ENCODE measurements at places on chromosomes 11 and 22.

- DNase-seq: peak; percentile 68
These were observed 14.6 kb downstream of the MMP13 start for GRCh38 chr11:102940714-102941588.

DNA sequence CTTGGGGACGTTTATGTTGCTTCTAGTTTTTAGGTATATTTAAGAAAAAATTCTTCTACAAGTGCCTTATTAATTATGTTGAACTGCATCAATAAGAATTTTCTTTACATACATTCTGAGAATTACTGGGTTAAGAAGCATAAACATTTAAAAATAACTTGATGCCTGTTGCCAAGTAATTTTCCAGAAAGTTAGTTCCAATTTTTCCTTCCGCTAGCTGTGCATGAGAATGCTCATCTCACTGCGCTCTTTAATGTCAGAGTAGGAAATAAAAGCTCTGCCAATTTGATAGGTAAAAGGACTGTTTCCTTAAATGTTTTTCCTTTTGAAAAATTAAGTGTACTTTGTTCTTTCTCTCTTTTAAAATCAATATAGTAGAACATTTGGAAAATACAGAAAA lies 113.1 kb upstream of the ZBED5 start:
- DNase-seq: no peak

GRCh38 chr11:73894725-73895335 lies 18.0 kb downstream of the PAAF1 start:
- no peak for DNase-seq

GRCh38 chr22:42693055-42693762 lies 27.5 kb downstream of the A4GALT start:
- DNase-seq: no peak

GRCh38 chr11:27611947-27612455 lies 88.3 kb downstream of the BDNF start:
- no peak for DNase-seq

GRCh38 chr11:44316659-44317240 lies 6.8 kb upstream of the ALX4 start:
- no peak for DNase-seq

DNA sequence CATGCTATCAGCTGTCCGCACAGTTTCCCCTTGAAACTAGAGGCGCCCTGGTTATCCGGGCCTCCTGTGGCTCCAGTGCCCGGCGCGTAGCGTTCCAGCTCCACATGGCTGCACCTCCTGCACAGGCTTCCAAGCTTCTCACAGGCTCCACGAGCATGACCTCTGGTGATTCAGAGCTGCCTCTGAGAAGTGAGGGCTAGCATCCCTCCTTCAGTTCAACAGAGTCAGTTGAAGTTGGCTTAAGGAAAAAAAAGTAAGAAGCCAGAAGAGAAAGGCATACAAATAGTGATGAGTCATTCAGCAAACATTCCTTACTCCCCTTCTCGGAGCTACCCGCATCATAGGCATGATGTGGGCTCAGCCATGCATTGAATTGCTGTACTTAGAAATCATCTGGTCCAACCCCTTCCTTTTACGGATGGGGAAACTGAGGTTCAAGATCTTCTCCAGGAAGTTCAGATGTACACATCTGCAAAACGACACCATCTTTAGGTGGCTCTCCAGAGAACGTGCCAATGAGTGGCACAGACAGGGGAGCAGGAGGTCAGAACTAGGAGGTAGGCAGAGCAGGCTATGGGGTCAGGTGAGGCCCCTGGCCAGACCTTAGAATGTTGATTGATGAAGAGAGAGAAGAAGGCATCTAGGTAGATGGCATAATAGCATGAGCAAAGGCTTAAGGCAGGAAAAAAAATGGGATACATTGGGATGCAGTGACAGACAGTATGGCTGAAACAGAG lies 216.3 kb upstream of the TBCEL start:
- DNase-seq: no peak

DNA sequence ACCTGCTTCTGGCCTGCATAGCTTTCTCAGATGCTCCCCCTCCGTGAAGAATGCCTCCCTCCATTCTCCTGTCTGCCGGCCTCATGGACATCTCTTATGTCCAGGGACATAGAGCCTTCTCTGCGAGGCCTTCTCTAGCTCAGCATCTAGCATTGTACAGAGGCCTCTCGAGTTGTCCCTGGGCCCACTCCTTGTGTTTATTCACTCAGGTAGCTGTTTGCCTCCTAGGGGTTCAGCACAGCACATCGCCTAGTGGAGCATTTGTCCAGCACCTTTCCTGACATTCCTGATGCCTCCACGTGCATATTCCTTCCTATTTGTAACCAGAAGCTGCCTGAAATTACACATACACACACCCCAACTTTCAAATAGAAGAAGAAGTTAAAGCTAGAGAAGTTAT lies 101.3 kb downstream of the TBC1D22A start:
- DNase-seq: no peak

DNA sequence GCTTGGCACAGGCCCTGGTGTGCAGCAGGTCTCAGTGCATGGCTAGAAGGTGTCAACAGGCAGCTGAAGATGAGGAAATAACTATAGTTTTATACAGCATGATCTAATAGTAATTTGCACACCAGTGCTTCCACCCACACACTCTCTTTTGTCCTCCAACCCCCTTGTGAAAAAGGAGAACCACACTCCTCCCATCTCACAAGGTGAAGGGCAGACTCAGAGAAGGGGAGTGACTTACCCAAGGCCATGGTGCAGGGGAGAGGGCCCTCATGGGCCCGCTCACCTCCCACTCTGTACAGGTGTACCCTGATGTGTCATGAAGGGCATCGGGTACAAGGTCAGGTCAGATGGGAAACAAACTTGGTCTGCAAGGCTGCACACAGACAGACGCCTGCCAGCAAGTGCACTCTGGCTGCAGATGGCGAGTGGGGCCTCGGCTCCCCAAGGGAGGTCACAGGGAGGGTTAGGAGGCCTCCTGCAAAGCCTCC lies 53.4 kb downstream of the DGCR2 start:
- no peak for DNase-seq

DNA sequence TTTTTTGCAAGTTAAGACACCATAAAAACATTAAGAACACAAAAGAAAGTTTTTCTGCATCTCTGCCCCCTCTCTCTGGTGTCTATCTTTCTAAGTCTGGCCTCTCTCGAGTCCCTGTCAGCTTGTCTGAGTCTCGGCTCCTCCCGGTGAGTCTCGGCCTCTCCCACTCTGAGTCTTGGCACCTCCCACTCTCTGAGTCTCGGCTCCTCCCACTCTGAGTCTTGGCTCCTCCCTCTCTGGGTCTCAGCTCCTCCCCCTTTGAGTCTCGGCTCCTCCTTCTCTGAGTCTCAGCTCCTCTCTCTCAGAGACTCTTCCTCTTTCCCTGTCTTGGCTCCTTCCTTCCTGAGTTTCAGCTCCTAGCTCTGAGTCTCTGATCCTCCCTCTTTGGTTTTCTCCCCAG lies 72.5 kb upstream of the AMPD3 start:
- peak; percentile 18 for DNase-seq

DNA sequence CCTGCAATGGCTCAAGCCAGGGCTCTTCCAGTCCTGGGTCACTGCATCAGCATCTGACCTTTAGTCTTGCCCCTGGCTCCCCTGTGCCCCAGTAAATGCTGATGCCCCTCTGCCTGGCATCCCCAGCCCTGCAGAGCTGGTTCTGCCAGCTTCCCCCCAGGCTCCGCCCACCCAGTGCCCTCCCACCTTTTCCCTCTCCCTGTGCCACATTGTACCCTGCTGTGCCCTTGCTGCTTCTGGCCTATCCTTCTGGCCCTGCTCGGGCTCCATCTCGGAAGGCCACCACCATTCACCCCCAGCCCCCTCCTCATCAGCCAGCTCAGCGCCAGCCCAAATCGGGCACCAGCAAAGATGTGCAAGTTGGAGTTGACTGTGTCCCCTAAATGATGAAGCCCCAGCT lies 7.4 kb downstream of the CAPN5 start:
- DNase-seq: no peak

DNA sequence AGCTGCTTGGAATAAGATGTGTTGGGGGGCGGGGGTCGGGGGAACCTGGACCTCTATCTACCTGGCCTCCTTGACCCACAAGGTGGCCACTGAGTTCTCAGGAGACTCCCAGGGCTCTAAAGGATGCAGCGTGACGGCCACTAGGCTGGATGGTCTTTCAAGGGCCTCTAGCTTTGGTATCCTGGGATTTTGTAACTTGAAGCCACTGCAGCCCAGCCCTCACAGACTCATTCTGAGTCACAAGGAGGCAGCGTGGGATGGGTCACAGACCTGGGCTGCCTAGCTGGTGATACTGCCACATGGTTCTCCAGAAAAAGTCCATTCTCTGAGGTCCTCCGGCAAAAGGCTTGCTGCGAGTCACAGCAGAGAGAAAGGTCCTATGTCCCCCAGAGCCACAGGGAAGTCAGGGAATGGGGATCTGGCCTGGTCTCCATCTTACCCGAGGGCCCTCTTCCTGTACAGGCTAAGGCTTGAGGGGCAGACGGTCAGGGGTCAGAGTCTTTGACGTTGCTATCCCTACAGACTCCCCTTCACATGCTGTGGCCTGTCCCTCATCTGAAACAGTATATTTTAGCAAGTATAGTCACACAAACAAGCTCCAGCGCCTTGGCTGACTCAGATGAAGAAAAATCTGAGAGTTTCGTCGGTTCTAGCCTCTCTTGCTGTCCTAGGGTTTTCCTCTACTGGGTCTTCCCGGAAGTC lies 52.4 kb downstream of the KCNC1 start:
- DNase-seq: no peak

DNA sequence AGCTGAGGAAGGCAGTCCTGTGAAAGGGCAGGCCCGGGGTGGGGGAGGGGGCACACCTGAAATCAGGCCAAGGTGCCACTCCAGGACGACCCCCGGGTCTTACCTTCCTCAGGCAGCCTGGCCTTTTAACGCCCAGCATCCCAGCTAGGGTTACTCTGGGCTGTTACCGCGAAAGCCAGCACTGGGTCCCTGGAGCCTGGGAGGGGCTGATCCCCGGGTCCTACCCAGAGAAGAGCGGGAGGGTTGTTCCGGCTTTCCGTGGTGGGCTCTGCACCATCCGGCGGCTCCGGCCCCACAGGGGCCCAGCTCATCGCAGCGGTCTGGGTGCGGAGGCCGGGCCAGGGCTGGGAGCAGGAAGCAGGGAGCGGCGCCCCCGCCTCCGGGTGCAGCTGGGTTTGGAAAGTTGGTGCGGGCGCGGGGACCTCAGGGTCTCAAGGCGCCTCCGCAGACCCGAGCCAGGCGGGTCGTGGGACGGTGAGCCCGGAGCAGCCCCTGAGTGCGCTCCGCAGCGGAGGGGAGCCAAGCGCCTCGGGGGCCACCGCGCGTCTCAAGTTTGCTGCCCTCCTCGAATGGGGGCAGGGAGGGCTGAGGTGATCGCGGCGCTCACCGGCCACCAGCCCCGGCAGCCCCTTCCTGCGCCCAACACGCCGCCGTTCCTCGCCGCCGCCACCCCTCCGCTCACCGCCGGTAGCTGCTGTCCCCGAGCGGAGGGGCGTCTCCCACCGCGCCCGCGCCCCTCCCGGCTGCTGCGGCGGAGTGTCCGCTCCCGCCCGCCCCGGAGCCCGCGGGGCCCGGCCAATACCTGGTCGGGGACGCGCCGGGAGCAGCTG lies 831 bp downstream of the CHST1 start:
- DNase-seq: no peak

DNA sequence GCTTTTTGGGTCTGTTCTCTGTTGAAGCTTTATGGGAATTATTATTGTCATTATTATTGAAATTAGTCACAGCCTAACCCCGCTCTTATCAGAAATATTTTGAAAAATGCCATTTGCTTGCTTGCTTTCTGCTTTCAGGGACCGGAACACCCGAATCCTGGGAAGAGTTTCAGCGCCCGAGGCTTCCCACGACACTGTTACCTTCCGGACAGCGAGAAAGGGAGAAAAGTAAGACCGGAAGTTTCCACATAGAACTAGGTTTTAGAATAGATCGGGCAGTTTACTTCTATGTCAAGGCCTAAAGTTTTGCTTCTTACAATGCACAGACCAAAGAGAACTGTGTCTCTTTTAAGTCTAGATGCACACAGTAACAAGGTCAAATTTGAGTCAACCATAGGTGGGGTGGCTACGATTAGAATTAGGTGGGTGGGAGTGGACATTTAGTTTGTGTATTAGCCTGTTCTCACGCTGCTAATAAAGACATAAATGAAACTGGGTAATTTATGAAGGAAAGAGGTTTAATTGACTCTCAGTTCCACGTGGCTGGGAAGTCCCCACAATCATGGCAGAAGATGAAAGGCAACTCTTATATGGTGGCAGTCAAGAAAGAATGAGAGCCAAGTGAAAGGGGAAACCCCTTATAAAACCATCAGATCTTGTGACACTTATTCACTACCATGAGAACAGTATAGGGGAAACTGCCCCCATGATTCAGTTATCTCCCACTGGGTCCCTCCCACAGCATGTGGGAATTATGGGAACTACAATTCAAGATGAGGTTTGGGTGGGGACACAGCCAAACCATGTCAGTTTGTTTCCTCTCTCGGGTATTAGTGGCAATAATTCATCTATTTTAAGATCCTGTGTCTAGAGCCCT lies 12.9 kb downstream of the MPEG1 start:
- DNase-seq: peak; percentile 88

- DNase-seq: no peak
These were observed 18.4 kb upstream of the PITPNB start for GRCh38 chr22:27937453-27937852.

DNA sequence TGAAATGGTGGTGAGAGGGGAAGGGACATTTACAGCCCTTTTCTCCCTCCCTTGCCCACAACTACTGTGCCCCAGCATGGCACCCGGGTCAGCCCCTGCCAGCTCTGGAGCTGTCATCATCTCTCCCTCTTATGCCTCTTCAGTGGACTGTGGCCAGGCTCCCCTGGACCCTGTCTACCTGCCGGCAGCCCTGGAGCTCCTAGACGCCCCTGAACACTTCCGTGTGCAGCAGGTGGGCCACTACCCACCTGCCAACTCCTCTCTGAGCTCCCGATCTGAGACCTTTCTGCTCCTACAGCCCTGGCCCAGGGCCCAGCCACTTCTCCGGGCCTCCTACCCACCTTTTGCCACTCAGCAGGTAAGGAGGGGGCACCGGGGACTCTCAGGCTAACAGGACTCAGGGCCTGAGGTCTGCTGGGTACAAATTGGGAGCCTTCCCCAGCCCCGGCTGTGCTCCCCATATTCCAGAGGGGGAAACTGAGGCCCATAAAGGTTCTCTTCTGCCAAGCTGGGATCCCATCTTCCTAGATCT lies 2.9 kb downstream of the TMEM132A start:
- DNase-seq: no peak

- DNase-seq: no peak
These were observed 223.6 kb downstream of the ADAMTS15 start for GRCh38 chr11:130671801-130672700.

DNA sequence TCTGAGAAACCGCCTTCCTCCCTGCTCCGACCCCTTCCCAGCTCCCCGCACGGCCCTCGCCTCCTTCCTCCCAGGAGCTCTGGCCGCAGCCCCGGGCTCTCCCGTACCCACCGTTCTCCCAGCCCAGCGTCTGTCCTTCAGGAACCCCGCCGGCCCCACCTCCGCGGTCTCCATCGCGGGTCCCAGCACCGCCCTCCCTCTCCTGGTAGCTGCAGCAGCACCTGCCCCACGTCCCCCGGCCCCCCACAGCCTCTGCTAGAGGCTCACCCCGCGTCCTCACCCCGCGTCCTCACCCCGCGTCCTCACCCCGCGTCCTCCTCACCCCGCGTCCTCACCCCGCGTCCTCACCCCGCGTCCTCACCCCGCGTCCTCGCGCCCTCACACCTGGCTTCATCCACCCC lies 85.9 kb downstream of the WNT7B start:
- DNase-seq: no peak
